ENCODE measurements at places on chromosomes 4 and X.
A peak's percentile ranks its signal among the peaks of the same experiment; 100 is the strongest.

GRCh38 chr4:137032222-137032621 lies 500.1 kb downstream of the PCDH18 start:
- DNase-seq: peak; percentile 30

DNA sequence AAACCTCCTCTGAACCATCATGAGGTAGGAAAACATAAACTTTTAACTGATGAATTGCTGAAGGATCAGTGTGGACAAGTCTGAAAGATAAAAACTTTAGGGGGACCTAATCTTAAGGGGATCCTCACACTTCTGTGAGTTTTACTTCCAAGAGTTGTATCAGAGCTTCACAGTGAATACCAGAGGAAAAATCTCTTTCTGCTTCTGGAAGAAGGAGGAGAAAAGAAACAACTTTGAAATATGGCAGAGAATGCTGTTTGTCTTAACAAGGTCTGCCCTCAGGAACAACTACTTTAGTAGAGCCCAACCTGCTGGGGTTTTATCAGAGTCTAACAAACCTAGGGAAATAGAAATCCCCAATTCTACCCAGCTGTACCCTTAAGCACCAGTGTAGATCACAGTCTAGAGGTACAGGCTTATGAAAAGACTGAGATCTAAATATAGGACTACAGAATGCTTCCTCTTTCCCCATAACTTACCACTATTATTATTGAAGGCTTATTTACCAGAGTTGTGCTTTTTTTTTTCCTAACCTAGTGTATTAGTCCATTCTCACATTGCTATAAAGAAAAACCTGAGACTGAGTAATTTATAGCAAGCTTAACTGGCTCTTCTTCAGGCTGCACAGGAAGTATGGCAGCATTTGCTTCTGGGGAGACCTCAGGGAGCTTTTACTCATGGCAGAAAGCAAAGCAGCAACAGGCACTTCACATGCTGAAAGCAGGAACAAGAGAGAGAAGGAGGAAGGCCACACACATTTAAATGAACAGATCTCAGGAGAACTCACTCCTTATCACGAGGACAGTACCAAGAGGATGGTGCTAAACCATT lies 167.9 kb downstream of the CAMK2D start:
- DNase-seq: no peak

- no peak for DNase-seq
Observed at GRCh38 chr4:52554612-52555355, 104.3 kb downstream of the USP46 start.

DNA sequence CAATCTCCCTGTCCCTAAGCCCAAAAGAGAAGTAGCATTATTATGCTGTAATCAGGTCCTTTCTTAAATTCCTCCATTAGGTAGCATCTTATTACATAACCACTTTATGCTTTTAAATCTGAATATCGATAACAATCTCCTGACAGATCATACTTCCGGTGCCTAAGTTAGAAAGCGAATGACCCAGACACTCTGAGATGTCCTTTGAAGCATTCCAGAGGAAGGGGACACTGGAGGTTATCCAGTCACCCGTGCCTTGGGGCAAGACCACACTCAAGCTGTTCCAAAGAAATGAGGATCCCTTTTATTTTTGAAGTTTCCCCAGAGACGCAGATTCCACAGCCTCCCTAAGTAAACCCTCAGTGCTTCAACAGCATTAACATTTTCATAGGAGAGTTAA lies 125.7 kb downstream of the PALLD start:
- no peak for DNase-seq

DNA sequence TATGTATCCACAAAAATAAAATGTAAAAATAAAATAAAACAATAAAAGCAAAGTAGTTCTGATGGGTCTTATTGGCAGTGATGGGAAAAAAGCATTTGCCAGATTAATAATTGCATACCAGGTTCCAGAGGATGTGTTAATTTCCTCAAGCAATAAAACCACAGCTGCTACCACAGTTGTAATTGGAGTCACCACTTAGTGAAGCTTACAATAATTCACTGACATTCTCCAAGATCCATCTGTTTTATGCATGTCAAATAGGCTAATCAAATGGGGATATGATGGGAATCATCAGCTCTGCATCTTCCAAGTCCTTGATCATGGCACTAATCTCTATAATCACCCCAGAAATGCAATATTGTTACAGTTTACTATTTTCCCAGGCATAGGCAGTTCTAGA lies 123.5 kb upstream of the EMCN start:
- no peak for DNase-seq

DNA sequence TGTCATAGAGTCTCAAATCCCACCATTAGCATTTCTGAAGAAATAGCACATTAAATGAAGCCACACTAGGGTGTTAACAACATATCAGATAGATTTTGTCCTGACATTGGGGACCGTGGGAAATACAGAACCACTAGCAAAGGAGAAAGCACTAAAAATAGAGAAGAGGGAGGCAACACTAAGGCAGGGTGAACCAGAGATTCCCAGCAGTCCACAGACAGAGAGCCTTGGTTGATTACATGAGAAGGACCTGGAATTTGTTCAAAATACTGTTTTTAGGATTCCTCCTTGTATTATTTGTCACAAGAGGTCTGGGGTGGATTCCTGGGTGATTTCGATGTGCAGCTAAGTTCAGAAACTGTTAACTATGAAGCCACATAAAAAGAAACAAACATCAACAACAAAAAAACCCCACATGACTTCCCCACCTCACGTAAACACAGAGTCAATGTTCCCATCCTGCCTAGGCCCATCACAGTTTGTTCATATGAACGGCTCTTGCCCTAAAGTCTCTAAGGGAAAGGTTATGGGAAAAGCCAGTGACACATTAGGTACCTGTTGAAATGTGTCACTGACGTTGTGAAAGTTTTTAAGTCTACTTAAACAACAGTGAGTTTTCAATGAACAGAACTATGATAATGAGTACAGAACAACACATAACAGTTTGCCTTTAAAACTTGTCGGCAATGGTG lies 23.6 kb upstream of the GRSF1 start:
- DNase-seq: no peak

- DNase-seq: no peak
Observed at GRCh38 chrX:20481632-20482031, 214.9 kb upstream of the RPS6KA3 start.

DNA sequence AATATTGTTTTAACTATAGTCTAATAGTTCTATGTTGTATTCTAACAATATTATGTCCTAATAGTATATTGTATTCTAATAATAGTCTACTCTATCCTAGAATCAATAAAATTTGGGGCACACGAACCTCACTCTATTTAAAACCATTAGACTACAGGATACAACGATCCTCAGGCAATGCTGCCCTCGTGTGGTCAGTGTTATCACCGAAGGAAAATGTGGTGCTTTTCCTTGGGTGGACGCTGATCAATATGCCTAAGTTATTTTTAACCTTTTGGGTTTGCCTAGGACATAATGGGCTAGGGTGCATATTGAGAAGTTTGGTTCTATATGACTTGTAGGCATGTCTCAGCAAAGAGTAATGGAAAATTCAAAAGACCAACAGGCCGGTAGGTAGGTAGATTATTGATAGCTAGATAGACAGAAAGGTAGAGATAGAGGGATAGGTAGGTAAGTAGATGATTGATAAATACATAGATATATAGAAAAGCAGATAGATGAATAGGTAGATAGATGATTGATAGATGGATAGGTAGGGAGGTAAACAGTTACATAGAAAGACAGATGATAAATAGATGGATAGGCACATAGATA lies 75.1 kb downstream of the PRKX start:
- DNase-seq: peak; percentile 44

DNA sequence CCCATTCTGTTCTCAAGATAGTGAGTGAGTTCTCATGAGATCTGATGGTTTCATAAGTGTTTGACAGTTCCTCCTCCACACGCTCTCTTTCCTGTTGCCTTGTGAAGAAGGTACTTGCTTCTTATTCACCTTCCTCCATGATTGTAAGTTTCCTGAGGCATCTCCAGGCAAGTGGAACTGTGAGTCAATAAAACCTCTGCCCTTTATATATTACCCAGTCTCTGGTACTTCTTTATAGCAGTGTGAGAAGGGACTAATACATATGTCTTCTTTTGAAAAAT lies 58.4 kb downstream of the CFAP299 start:
- DNase-seq: no peak

- no peak for DNase-seq
Observed at GRCh38 chr4:26360273-26360672, 39.5 kb downstream of the RBPJ start.

- no peak for DNase-seq
Observed at GRCh38 chrX:13933851-13934250, 95.8 kb downstream of the GEMIN8 start.

DNA sequence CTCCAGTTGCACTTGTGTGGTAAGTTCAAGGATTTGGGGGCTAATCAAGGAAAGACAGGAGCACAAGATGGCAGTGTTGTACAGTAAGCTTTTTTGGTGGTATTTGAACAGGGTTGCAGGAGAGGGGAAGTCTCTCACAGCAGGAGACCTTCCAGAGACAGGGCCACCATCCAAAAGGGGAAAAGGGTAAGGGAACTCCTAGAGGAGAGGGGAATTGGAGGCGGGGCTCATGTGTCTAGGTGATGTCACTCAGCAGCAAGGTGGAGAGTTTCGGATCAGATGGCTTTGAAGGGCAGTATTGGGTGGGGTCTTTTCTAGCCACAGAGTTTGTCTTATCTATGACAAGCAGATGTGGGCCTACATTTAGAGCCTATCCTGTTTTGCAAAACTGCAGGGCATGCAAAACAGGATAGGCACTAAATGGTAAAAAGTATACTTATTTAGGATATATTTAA lies 13.4 kb upstream of the RNF175 start:
- DNase-seq: no peak

GRCh38 chrX:41322821-41323603 lies 10.9 kb upstream of the DDX3X start:
- DNase-seq: no peak

- DNase-seq: no peak
Observed at GRCh38 chr4:188485906-188486305, 346.7 kb downstream of the TRIML1 start.

DNA sequence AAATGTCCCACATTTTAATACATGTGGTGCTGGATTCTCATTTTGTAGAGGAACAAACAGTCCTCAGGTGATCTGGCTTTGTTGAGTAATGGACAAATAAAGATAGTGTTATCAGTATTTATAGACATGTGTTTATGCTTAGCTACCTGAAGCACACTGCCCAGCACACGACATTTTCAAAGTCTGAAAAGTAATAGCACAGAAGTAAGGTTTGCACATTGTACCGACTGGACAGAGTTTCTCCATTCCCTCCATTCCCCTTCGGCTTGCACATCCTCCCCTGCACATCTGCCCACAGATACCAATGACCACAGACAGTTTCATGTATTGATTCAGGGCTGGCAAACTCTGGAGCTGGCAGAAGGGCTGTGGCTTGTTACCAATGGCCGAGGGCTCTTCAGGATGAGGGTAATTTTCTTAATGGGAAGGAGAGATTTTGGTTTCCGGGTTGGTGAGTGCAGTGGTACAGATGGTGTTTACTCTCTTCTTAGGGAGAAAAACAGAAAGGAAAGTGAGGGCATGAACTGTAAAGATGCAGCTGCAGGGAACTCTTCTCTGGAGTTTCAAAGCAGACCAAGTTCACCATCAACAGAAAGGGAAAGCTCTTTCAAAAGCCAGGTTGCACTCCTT lies 2.3 kb downstream of the GRPR start:
- DNase-seq: no peak

DNA sequence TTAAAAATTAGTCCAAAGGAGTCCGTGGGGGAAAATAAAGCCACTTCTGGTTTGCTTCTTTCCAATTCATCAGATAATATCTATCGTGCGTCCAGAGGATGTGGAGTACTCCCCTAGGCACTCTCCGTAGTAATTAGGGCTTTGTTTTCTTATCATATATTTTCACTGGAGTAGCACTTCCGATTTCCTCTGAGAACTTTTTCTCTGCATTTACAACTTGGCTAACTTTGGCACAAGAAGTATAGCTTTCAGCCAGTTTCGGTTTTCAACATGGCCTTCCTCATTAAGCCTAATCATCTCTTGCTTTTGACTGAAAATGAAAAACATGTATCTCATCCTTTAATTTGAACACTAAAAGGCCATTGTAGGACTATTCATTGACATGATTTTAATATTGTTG lies 80.5 kb downstream of the CASP3 start:
- no peak for DNase-seq

Measured in right hindlimb (tissue), 1 donor.